ENCODE measurements at places on chromosomes 7 and 10.

- DNase-seq, result no peak
These were observed 145.4 kb downstream of the NEURL1 start for GRCh38 chr10:103638948-103639347.

DNA sequence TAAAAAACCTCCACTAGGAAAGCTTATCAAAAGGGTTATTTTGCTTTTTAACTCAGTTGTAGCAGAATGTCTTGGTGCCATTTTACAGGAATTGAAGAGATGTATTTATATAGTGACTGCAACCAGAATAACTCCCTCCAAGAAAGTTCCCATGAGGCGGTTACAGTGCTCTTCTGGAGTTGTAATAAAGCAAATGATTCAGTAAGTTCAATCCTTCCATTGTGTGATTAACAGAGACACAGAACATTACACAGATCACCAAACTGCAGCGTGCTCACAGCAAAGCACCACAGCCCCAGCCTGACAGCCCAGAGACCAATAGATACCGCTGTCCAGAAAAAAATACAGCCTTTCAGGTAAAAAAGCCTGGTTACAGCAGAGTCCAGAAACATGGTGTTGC, 21.9 kb upstream of the CABCOCO1 start:
- DNase-seq, result no peak

GRCh38 chr7:104979167-104979841, 34.7 kb upstream of the KMT2E start:
- DNase-seq, result peak; percentile 17

DNA sequence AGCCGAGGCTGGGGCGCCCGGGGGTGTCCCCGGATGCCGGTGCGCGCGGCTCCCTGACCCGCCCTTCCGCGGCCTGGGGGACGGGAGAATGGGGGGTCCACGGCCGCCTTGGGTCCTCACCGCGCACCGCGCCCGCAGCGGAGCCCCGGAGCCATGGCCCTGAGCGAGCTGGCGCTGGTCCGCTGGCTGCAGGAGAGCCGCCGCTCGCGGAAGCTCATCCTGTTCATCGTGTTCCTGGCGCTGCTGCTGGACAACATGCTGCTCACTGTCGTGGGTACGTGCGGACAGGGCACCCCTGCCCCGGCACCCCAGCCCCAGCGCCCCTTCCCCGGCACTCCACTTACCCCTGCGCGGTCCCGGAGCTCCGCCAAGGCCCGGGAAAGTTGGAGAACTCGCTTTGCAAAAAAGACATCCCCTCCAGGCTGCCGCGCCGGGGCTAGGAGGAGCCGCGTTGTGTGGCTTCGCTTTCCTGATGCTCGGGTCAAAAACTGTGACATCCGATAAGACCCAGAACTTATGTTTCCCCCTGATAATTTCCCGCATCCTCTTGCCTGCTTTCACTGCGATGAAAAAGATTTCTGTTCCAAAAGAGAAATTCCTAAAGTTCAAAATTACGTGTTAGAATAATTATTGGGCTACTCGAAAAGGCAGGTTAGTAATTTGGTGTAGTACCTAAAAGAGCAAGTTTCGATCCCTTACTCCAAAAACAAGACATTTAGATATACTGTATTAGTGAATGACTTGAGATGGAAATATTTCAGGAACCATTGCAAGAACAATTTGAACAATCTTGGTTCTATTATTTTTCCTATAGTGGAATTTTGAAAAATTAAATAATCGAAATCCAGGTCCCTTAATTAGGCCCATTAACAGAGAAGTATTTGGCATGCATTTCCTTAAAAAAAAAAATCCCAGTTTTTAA, 888 bp downstream of the SLC18A2 start:
- DNase-seq, result no peak

DNA sequence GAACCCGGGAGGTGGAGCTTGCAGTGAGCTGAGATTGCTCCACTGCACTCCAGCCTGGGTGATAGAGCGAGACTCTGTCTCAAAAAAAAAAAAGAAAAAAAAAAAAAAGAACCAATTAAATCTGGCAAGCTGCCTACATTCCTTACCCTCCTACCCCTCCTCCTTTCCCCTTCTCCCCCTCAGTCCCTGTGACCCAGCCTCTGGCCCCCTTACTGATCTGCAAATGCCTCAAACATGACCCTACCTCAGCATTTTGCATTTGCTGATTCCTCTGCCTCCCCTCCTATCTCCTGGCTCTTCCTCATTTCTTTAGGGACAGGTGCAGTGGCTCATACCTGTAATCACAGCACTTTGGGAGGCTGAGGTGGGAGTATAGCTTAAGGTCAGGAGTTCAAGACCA, 19.3 kb downstream of the CDHR3 start:
- no peak for DNase-seq

- no peak for DNase-seq
These were observed 135.2 kb downstream of the CYP26A1 start for GRCh38 chr10:93208717-93209464.

DNA sequence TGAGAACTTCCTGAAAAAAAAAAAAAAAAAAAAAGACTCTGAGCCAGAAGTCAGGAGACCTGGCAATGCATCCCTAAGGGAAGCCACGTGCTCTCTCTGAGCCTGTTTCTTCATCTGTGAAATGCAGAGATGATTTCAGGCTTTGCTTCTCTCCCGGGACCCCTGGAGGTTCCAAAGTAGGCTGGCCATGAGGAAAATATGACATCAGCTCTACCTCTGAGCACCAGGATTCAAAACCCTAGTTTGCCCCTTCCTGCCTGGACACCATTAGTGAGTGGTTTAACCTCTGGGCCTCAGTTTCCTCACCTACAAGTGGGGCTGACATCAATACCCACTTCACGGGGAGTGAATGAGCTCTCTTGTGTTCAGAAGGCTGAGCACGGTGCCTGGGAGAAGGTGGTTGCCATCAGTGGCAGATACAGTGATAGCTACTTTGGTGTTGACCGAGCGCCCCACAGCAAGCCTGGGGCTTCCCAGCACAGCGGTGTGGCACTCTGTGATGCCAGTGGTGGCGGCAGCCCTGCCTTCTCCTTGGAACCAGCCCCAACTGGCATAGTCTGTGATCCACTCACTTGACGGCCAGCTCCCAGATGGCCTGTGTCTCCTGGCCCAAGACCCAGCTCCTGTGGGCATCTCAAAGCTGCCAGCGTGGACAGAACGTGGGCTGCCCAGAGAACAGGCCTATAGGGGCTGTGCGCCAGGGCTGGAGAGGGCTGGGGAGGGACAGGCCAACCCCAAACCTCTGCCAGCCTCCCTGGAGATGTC, 153.1 kb upstream of the UNC5B start:
- DNase-seq, result no peak

GRCh38 chr10:133379801-133380666, 972 bp downstream of the PAOX start:
- DNase-seq, result no peak

DNA sequence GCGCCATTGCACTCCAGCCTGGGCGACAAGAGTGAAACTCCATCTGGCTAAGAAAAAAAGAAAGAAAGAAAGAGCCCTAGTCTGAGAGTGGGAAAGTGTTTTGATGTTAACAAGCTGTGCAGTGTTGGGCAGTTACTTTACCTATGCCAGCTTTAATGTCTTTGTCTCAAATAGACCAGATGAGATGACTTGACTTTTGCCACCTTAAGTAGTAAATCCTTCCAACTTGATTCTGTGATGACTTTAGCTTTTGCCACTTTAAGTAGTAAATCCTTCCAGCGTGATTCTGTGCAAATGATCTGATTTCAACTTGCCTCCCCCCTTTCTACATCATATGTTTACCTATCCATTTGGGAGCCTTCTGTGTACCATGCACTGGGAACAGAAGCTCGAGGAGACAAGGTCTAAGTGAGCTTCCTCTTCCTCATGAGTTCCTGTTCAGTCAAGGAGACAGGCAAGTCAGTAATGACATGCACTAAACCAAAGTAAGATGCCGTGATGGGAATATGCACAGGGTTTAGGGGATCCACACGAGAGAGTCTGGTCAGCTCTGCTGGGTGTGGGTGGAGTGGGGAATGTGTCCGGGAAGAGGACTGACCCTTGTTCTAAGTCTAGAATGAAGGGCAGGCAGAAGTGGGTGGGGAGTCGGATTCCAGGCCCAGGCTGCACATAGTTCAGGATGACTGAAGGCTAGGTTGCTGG, 17.2 kb downstream of the INPP5F start:
- DNase-seq, result no peak

- DNase-seq, result peak; percentile 44
These were observed 12.5 kb upstream of the EBLN1 start for GRCh38 chr10:22230158-22230833.

GRCh38 chr7:96933067-96933645, 72.2 kb upstream of the DLX6 start:
- no peak for DNase-seq

- no peak for DNase-seq
These were observed 88.5 kb downstream of the TCERG1L start for GRCh38 chr10:131222986-131223385.

DNA sequence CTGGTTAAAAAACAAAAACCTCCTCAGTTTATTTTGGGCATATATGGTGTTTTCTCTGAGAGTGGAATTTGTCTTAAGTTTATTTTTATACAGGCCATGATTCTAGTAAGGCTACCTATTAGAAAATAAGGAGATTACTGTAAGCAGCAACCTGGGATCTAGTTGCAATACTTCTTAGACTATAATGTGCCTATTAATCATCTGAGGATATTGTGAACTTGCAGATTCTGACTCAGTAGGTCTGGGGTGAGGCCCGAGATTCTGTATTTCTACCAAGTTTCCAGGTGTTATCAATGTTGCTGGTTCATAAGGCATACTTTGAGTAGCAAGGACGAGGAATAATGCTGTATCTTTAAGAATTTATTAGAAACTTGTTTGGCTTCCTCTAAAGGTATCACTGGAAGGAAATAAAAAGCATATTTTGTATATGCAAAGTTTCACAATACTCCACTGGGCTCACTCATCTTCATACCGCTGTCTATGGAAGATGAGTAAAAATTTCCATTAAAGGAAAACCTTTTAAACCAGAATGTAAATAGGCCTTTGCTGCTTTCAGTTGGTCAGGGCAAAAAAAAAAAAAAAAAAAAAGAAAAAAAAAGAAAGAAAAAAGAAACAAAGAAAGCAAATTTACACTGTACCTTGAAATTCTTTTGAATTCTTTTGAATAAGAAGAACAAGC, 105.8 kb downstream of the BMPER start:
- DNase-seq, result no peak

- peak; percentile 67 for DNase-seq
These were observed 82.7 kb downstream of the FAM204A start for GRCh38 chr10:118259288-118259906.

GRCh38 chr7:103115771-103116170, 33.1 kb downstream of the NAPEPLD start:
- no peak for DNase-seq

DNA sequence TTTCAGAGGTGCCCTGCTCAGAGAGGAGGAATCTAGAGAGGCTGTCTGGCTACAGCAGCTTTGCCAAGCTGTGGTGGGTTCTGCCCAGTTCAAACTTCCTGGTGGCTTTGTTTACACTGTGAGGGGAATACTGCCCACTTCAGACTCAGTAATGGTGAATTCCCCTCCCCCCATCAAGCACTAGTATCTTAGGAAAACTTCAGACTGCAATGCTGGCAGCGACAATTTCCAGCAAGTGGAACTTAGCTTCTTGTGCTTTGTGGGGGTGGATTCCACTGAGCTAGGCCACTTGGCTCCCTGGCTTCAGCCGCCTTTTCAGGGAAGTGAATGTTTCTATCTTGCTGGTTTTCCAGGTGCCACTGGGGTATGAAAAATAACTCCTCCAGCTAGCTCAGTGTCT, 42.8 kb downstream of the CYP2C8 start:
- no peak for DNase-seq

DNA sequence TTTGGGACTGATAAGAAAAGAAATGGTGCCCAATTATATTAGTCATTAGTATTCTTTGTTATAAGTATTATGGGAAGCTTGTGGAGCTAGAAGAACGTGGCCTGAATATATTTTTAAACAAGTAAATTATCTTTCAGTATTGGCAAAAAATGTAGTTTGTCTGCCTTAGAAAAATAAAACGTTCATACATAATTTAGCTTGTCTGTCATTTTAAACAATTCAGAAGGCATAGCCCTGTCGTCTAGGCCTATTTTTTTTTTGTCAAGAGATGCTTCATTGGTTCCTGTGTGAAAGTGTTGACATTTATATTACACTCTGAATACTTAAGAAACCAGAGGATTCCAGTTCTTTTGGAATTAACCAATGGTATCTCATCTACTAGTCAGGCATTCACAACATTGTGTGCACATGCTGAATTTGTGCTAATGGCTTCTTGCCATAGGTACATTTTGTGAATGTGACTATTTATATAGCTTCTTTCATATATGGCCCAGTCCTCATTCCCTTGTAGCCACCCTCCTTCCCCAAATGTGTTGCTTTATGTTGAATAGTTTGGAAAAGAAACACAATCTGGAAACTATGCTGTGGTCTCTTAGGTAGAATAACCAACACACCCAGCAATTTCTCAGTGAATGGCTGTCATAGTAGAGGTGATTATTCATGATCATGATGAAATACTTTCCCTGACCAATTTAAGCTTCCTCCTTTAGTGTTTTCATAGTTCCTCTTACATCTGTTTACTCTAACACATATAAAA, 435.8 kb downstream of the EXOC4 start:
- no peak for DNase-seq

GRCh38 chr10:23314835-23315239, 29.8 kb downstream of the C10orf67 start:
- DNase-seq, result peak; percentile 62

- DNase-seq, result no peak
These were observed 150.4 kb upstream of the PRPS1L1 start for GRCh38 chr7:18177815-18178660.

GRCh38 chr10:110967645-110968044, 48.2 kb downstream of the SHOC2 start:
- DNase-seq, result no peak

DNA sequence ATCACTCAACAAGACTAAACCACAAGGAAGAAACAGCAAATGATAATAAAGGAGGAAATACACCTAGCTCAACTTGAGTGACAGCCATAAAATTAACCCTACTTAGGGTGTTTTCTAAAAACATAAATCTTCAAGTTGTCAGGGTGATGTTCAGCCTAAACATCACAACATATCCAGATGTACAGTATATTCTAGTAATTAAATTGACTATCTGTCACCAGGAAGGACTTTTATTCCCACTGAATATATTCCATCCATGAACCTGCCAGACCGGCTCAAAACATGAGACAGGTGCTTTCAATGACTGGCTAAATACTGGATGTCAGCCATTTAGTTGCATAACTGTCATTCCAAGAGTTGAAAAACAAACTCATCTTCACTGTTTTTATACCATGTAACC, 298.1 kb upstream of the NEBL start:
- DNase-seq, result no peak

DNA sequence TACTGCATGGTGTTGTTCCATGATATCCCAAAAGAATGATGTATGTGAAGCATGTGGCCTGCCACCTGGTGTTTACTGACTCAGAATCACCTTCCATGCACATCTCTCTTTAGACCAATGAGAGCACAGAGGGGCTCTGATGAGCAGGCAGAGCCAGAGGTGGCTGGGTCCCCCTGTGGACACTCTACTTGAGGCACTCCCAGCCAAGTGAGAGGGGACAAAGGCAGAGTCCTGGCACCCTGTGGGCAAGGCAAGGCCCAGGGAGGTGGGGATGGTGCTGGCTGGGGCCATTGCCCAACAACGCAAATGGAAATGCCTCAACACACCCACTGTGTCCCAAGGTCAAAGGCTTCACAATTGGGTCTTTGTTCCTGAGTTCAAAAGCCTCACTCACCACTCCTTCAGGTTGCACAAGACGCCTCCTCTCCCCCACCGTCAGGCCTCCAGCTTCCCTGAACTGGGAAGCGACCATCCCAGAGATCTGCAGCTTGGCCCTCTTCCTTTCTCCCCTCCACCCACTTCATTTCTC, 164.6 kb downstream of the NEURL1 start:
- no peak for DNase-seq

Data from neuronal stem cell (in vitro differentiated cells).